Neural crest cell (in vitro differentiated cells): ENCODE measurements at places on chromosomes 7 and 10. TPM values are rescaled to one million over a fixed set of nuclear protein-coding genes. Genes with fewer than 3 reads are reported as not detected.

Gene PRSS1
- not detected in 2 replicates for total RNA-seq

Gene VAX1
- total RNA-seq: 0.16 and 0.23 TPM in 2 replicates

Gene HOXA13
- total RNA-seq: not detected in 2 replicates

DNA sequence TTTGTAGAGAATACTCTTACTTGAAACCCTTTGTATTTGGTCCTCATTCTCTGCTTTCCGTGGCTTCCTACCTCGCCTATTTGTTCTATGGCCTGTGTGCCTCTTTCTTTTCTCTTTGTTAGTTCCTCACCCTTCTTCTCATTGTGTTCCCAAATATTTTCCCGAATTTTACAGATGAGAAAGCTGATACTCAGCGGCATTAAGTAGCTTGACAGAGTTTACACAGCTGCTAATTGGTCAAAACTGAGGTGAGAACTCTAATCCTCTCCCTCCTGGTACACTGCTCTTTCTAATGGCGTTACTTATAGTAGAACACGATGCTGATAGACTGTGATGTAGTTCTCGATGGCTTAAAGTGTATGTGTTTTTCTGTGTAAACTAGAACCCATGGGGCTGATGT is 80.7 kb upstream of the HDAC9 start:
- DNase-seq: no peak
- no peak overlapping the region for H3K4me3 ChIP-seq
- H3K36me3 ChIP-seq: no peaks in the 10 kb centered on the region
- peaks cover 6% of the 10 kb centered on the region for H3K4me1 ChIP-seq

- no peaks in the 10 kb centered on the region for H3K27me3 ChIP-seq
- peaks cover 8% of the 10 kb centered on the region for H3K4me1 ChIP-seq
- no peak for DNase-seq
- H3K36me3 ChIP-seq: no peaks in the 10 kb centered on the region
Observed at GRCh38 chr10:62733654-62734293, 70.7 kb upstream of the ADO start.

DNA sequence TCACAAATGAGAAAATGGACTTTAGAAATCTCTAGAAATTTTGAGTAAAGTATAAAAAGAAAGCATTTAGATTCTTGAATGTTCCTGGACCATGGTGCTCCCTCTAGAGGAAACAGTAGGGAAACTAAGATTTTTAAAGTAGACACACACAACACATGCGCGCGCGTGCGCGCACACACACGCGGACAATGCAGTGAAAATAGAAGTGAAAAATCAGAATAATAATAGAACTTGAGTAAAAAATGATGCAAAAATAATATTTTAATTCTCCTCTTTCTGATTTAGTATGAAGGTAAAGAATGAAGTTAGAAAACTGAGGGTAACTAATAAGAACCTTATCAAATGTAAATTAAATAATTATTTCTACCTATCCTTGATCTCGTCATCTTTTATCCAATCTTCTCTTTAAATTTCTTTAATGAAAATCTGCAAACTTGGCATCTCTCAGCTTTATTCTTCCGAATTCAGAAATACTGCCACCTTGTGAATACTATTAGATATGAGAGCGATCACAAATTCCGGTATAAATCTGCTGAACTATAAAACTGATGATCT is 117.0 kb upstream of the AMPH start:
- H3K27ac ChIP-seq: no peak overlapping the region
- no peaks in the 10 kb centered on the region for H3K4me1 ChIP-seq
- no peak for DNase-seq
- no peaks in the 10 kb centered on the region for H3K27me3 ChIP-seq
- peaks cover 15% of the 10 kb centered on the region for H3K36me3 ChIP-seq

- H3K27me3 ChIP-seq: peaks cover 5% of the 10 kb centered on the region
- H3K36me3 ChIP-seq: no peaks in the 10 kb centered on the region
- H3K27ac ChIP-seq: no peak overlapping the region
- H3K4me3 ChIP-seq: no peak overlapping the region
- H3K4me1 ChIP-seq: no peaks in the 10 kb centered on the region
Observed at GRCh38 chr10:9010093-9010492, 955.6 kb downstream of the GATA3 start.

DNA sequence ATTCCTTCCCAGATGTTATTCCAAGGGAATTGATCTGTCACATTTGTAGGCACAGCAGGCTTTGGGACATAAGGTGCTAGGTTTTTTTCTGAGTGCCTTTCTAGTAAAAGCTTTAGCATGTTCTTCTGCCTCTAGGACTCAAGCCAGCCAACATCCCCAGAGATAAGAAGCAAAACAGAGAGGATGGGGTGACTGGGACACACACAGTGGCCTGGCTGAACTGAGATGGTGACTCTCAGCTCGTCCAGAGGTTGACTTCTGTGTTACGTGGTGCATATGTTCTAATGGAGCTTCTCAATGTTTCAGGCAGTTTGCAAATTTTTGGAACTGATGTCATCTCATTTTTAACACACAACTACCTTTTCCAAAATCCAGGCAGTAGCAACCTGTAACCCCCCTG is 188.1 kb upstream of the CELF2 start:
- H3K27me3 ChIP-seq: no peaks in the 10 kb centered on the region
- DNase-seq: no peak
- no peak overlapping the region for H3K27ac ChIP-seq
- peaks cover 3% of the 10 kb centered on the region for H3K36me3 ChIP-seq

- no peak overlapping the region for H3K4me3 ChIP-seq
- peaks cover 12% of the 10 kb centered on the region for H3K4me1 ChIP-seq
- H3K36me3 ChIP-seq: no peaks in the 10 kb centered on the region
- no peak overlapping the region for H3K27ac ChIP-seq
Observed at GRCh38 chr7:150784120-150784736, 15.9 kb downstream of the TMEM176B start.

DNA sequence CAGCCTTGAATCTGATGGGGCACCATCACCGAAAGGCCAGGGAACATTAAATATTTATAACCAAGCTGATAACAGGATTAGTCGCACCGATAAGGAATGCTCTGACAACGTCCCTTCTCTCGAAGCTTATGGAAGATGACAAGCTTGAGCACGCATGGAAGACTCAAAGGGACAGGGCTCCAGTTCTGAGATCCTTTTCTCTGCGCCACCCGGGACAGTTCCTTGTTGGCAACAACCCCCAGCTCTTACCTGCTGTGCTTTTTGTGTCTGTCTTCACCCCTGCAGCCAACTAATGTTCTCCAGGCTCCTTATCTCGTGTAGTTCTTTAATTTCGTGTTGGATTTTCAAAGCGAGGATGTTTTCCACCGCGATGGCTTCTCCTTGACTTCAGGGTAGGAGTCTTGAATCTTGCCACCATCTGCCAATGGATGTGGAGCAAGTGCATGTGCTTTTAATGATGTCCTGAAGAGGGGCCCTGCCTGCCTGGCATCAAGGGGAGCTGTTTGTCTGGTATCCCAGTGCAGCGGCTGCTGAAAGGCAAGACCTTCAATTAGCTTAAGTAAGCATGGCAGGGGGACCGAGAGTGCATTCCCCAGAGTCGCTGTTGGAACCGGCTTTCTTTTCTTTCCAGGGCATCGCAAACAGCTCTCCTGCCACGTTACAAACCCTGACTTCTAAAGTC is 354 bp upstream of the FERD3L start:
- no peak overlapping the region for H3K27ac ChIP-seq
- H3K4me3 ChIP-seq: peak overlapping the region; percentile 77
- peak; percentile 1 for DNase-seq
- peaks cover 91% of the 10 kb centered on the region for H3K27me3 ChIP-seq
- no peaks in the 10 kb centered on the region for H3K36me3 ChIP-seq

- no peak overlapping the region for H3K4me3 ChIP-seq
- peaks cover 8% of the 10 kb centered on the region for H3K4me1 ChIP-seq
- no peak for DNase-seq
Observed at GRCh38 chr10:123999261-123999660, 94.1 kb downstream of the CHST15 start.

DNA sequence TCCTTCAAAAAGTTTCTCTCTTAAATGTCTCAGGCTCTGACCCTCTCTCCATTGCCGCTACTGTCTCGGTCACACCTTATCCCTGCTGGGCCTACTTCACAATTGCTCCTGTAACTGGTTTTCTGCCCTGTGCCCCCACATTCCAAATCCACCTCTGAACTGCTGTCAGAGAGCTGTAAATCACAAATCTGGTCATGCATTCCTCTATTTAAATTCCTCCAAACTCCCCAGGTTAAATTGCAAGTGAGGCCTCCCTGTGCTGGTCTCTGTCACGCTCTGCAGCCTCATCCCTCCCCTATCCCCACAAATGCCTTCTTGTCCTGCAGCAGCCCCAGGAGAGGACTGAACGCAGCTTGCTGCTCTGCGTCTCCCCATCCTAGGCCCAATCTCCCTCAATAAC is 40.4 kb upstream of the CDCA7L start:
- no peak overlapping the region for H3K27ac ChIP-seq
- H3K4me1 ChIP-seq: no peaks in the 10 kb centered on the region
- H3K27me3 ChIP-seq: no peaks in the 10 kb centered on the region
- H3K36me3 ChIP-seq: no peaks in the 10 kb centered on the region
- no peak for DNase-seq
